ENCODE measurements at places on chromosomes 12 and 14.
A peak's percentile ranks its signal among the peaks of the same experiment; 100 is the strongest.

DNA sequence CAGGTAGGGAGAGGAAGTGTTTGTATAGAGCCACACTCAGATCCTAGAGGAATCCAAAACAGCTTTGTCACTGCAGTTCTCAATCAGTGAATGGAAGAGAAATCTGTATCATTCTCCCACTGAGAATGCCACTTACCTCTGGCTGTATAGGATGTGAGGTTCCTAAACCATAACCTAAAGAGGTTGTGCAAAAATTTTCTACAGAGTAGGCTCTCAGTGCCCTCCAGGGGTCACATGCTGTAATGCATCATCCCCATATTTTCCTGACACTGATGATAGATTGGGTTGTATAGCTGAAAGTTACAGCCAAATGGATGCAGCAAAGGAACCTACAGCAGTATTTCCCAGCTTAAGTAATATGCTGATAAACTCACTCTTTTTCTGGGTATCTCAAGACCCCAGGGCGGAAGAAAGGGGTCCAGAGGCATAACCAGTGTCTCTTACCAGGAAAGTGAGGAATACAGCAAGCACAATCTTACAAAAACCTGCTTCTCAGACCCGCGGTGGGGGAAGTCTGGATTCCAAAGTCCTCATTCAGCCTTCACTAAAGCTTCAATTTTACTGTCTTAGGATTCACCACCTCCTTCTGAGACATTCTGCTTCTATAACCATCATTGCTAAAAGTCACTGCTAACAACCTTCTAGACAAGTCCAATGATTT, 3.8 kb downstream of the BCDIN3D start:
- DNase-seq: peak; percentile 54

DNA sequence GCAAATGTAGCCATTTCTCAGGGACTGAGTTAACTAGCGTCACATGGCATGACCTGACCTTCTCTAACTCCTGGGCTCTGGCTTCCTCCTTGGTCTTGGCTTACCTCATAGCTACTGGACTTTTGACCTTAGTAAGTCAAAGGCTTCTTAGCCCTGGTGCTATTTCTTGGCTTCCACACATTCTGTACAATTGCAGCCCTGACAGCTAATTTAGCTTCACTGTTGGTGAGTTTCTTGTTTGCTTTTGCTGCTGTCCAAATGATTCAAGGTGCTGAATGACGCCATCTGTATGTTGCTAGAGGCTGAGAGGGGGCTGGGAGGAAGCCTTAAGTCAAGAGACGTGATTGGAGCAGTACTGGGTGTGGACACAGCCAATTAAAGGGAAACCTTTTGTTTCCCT, 202.7 kb downstream of the PRKD1 start:
- no peak for DNase-seq

DNA sequence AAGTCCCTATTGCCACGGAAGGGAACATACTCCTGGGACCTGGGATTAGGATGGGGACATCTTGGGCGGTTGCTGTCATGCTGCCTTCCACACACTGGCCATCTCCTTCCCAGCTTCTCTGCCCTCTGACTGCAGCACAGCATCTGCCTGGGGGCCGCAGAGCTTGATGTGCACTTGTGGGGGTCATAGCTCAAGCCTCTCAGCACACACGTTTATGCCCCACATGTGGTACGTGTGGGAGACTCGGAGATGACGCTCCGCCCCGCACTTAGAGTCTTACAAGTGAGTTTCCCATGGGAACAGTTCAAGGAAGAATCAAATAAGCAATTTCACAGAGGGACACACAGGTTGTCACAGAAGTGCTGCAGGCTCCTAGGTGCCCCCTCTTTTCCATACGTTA, 8.6 kb downstream of the ACADS start:
- DNase-seq: no peak

DNA sequence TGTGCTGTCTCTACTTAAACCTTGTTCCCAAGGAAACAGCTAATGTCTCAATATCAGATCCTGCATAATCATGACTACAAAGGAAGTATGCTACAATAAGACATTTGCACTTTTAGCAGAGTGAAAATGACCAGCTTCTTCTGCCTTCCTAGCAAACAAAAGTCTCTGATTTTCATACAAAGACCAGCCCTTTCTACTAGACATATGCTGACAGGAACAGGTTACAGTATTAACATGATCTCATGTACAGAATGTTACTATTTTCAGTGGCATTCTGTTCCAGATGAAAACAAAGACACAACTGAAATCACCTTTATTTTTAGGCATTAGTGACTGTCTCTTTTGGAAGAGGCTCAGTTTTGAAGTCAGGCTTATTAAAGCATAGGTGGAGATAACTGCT, 228.6 kb downstream of the MED13L start:
- no peak for DNase-seq

GRCh38 chr12:32901553-32901952, 5.0 kb upstream of the PKP2 start:
- no peak for DNase-seq

GRCh38 chr12:47221256-47222023, 141.7 kb upstream of the AMIGO2 start:
- no peak for DNase-seq

DNA sequence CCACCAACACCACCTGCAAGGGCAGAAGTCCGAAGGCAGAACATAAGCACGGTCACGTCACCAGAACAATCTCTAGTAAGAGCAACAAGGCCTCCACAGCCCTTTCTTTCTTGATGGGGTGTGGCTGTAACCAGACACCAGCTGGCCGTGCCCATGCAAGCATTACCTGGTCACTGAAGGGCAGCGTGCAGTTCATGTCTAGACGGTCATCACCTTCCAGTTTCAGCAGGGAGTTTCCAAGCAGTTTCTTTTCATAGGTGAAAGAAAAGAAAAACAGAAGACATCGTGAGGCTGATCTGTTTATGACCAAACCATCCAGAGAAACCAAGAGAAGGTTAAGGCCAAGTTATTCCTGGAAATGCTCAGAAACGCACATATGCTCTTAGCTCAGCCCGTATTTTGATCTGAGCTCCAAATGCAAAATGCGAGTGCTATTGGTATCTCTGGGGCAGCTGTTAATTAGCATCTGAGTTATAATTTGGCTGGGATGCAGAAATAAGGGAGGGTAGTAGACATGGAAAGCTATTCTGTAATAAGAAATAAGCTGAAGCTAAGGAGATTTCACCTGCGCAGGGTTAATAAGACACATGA, 42.5 kb downstream of the PRKAB1 start:
- no peak for DNase-seq

GRCh38 chr12:55996715-55997534, at the start of gene SUOX:
TSS of gene SUOX (plus strand) at chr12:55997276. CDS start at chr12:56002222, 4,946 bp downstream.
- DNase-seq: peak; percentile 90

DNA sequence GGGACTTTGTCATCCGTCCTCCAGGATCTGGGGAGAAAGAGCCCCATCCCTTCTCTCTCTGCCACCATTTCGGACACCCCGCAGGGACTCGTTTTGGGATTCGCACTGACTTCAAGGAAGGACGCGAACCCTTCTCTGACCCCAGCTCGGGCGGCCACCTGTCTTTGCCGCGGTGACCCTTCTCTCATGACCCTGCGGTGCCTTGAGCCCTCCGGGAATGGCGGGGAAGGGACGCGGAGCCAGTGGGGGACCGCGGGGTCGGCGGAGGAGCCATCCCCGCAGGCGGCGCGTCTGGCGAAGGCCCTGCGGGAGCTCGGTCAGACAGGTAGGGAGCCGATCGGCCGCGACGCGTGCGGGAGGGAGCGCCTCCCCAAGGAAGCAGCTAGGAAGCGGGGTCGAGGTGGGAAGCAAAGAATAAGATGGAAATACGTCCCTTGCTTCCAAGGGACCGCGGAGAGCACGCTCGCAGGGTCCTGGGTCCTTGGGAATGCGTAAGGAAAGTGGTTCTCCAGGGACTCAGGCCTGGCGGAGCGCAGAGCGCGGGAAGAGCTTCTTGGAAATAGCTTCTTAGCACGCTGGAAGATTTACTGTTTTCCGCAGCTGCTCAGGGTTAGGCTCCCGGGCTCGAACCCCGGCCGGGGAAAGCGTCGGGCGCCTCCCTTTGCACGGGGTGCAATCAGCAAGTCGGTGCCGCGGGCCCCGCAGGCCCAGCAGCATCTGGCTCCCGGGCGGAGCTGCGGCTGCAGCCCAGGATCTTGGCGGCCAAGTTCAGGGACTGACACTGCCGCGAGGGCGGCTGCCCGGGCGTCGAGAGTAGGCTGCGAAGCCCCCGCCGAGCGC, 457 bp downstream of the SOCS2 start:
- DNase-seq: peak; percentile 47

DNA sequence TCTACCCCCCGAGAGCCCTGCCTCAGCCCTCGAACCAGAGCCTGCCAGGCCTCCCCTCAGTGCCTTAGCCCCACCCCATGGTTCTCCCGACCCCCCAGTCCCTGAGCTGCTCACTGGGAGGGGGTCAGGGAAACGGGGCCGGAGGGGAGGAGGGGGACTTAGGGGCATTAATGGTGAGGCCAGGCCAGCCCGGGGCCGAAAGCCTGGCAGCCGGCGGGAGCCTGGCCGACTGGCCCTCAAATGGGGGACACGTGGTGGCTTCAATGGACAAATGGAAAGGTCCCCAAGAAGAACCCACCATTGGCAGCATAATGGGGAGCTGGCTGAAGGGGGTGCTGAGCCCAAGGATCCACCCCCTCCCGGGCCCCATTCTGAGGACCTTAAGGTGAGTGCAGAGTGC, 5.6 kb downstream of the MBD6 start:
- DNase-seq: no peak

DNA sequence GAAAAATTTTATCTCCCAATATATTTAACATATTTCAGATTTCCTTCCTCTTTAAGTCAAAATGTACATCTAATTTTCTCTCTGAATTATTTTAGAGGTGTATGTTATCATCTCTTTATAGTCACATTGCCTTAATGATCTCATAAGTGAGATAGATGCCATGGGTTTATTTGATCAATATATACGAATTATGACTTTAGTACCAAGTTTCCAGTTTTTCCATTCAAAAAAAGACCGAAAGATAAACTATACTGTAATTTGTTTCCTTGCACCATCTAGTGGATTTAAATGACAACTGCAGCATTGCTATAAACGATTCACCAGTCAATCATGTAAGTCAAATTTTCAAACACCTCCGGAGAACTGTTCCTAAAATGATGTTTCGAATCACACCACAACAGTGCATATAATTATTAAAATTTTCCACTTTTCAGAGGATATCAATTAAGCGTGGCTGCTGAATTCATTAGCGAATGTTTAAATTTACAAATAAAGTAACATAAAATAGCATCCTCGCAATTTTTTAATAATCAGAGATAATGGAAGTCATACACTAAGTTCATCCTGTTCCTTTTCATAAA, 419 bp upstream of the ATXN7L3B start:
- DNase-seq: no peak

DNA sequence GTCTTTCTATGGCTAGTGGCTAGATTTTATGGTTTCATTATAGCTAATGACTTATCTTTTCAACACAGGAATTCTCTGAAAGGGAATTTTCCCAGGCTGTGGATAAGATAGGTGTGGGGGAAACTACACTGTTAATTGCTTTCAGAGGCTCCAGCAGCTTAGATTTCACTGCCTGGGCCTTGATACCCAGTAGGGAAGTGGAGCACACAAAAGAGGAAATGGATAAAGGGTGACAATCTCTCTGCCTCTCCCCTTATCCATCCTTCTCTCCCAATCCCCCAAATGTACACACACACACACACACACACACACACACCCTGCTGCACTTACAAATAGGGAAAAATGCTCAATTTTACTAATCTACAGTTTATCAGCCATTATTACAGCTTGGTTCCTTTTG, 19.1 kb downstream of the SIX4 start:
- DNase-seq: no peak

DNA sequence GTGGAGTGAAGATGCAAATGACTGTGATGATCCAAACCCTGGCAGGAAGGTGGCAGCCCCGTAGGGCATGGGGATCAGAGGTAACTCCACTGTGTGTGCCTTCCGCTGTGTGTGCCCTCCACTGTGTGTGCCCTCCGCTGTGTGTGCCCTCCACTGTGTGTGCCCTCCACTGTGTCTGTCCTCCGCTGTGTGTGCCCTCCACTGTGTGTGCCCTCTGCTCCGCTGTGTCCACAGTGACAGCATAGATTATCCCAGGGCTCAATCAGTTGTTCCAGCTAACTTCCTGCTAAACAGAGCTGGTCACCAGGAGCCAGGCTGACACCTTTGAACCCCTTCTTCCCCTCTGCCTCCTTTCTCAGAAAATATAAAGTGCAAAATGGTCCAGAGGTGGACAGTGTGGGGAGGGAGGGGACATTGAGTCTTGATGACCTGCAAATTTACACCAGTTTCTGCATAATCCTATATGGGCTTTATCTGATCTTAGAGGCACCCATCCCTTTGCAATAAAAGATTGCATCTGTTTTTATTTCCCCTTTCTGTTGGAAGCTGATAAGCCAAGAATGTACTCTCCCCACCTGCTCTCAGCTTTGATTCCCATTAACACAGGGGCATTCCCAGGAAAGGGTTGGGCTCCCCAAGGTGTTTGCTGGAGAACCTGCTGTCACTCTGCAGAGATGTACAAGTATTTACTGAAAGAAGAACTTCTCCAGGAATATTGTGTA, 21.6 kb upstream of the HNF1A start:
- DNase-seq: no peak

DNA sequence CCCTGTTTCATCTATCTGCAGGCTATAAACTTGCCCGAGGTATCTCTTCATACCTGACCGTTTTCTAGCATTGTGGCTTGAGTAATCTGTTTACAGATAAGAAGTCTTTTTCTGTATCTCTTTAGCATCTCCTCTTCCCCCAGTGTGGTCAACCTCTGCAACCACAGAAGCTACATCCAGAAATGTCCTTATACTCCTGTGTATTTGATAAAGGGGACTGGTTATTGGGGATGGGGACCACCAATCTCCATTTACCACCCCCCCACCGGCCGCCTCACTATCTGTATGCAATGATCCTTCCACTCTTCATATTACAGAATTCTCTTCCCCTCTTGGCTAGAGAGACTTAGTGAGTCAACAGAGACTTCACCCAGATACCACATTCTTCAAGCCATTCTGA, 3.4 kb upstream of the RPAP3 start:
- no peak for DNase-seq

DNA sequence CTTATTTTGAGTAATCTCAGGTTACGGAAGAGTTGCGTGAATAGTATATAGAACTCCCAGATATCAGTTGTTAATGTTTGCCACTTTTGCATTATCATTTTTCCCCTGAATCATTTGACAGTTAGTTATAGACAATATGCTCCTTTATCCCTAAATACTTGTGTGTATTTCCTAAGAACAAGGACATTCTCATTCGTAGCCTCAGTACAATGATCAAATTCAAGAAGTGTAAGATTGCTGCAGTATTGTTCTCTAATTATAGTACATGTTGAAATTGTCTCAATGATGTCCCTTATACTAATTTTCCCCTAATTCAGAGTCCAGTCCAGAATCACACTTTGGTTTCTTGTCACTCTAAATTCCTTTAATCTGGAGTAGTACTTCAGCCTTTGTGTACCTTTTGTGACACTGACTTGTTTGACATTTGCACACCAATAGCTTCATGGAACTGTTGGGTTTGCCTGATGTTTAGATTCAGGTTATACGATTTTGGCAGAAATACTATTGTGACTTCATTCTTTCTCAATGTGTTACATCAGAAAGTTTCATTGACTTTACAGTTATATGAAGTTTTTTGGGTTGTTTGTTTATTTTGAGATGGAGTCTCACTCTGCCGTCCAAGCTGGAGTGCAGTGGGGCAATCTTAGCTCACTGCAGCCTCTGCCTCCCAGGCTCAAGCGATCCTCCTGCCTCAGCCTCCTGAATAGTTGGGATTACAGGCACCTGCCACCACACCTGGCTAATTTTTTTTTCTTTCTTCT, 13.1 kb downstream of the DYNC1H1 start:
- no peak for DNase-seq
